NCI-H1048 (cell line): ENCODE measurements at places on chromosomes 16 and 17.

GRCh38 chr16:17939122-17939536, 397.4 kb downstream of the NPIPA8 start:
- DNase-seq: no peak

DNA sequence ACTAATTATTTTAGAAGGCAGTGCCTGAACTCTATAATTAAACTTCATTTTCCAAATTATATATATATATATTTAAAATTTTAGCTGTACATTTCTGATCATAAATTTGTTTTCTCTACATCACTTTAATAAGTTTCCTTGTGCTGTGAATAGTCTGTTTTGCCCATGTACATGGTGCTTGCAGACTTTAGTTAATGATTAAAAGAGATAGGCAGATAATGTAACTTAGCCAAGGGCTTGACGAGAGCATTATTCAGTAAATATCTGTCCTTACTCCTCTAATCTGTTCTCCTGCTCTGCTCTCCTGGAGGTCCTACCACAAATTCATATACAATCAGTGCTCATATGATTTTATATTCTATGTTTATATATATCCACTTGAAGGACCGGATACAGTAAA, 595.2 kb upstream of the KIF2B start:
- no peak for DNase-seq

DNA sequence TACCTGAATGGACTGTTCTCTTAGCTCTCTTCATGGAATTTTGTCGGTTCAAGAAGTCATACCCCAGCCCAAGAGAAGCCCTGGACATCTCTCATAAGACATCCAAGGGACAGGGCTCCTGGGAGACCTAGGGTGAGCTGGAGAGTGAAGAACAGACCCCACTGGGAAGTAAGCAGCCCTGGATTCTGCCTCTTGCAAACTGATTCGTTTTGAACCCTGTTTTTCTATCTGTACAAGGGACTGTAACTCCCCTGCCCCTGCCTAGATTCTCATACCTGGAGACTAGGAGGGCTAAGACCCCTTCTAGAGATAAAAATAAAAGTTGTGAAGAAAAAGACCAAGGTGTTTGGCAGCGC, 449 bp downstream of the CCL3L1 start:
- DNase-seq: no peak

GRCh38 chr17:73902416-73903181, 258.4 kb upstream of the SDK2 start:
- no peak for DNase-seq

GRCh38 chr16:29925105-29925756, 795 bp downstream of the KCTD13 start:
- no peak for DNase-seq

GRCh38 chr17:61632826-61633225, 41.8 kb upstream of the NACA2 start:
- DNase-seq: no peak

GRCh38 chr17:40448213-40448638, 5.0 kb downstream of the IGFBP4 start:
- no peak for DNase-seq

GRCh38 chr17:80251966-80252365, 8.7 kb upstream of the RNF213 start:
- no peak for DNase-seq
